ENCODE measurements at places on chromosomes 16 and 17. TPM values are rescaled to one million over a fixed set of nuclear protein-coding genes. Genes with fewer than 3 reads are reported as not detected.

DNA sequence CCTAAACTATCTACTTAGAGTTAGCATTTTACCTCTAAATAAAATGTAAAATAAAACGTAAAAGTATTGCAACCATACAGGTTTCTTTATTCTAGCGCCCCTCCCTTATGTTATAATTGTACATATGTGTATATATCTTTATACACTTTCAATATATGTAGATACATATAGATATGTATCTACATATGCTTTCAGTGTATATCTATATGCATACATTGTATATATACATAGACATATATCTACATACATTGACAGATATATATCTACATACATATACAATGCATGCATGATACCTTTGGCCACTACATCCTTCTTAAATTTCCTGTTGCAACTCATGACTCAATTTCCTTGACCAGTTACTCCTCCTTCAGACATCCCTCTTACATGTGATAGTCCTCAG, 16.7 kb downstream of the BPTF start:
- no peak for DNase-seq
- H3K27me3 ChIP-seq: no peaks in the 10 kb centered on the region
- no peaks in the 10 kb centered on the region for H3K36me3 ChIP-seq
- H3K27ac ChIP-seq: no peak overlapping the region
- no peak overlapping the region for H3K4me3 ChIP-seq
- peaks cover 32% of the 10 kb centered on the region for H3K4me1 ChIP-seq

Gene ENPP7
- not detected for total RNA-seq

Gene CSH1
- total RNA-seq: not detected

Gene CAMKK1
- 4.8 TPM for total RNA-seq

Gene PPP1R1B
- total RNA-seq: not detected

DNA sequence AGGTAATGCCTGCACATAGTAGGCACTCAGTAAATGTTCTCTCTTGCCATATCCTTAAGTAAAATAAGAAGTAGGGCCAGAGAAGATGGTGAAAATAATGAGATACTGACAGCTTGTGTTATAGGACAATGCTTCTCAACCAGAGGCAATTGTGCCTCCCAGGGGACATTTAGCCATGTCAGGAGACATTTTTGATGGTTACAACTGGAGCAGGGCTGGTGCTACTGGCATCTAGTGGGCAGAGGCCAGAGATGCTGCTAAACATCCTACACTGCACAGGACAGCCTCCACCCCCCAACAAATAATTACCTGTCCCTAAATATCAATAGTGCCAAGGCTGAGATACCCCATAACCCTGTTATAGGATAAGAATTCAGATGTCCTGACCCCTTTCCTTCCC, 1.7 kb downstream of the RAD51D start:
- H3K4me3 ChIP-seq: no peak overlapping the region
- peaks cover 2% of the 10 kb centered on the region for H3K36me3 ChIP-seq
- H3K27ac ChIP-seq: no peak overlapping the region
- peaks cover 34% of the 10 kb centered on the region for H3K4me1 ChIP-seq

GRCh38 chr17:48753794-48754499, 25.4 kb upstream of the HOXB13 start:
- no peak overlapping the region for H3K4me3 ChIP-seq
- H3K27ac ChIP-seq: no peak overlapping the region
- peaks cover 92% of the 10 kb centered on the region for H3K27me3 ChIP-seq
- H3K4me1 ChIP-seq: peaks cover 27% of the 10 kb centered on the region

DNA sequence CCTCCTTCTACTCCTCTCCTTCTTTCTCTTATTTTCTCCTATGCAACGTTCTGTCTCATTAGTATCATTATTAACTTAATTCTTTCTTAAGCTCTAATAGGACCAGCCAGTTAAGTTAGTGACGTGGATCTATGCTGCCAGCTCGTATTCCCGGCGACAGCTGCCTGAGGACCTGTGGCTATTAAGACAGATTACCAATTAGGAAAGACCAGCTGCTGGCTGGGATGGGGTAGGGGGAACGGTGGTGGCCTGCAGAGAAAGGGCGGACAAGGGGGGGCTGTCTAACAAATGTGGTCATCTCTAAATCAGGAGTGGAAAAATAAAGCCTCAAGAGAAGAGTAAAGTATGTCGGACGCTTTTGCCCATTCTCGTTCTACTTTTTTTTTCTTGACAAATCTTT, 770 bp upstream of the MYH3 start:
- H3K27ac ChIP-seq: no peak overlapping the region
- no peaks in the 10 kb centered on the region for H3K36me3 ChIP-seq
- H3K27me3 ChIP-seq: no peaks in the 10 kb centered on the region
- peaks cover 8% of the 10 kb centered on the region for H3K4me1 ChIP-seq
- DNase-seq: no peak
- H3K4me3 ChIP-seq: no peak overlapping the region

- H3K27ac ChIP-seq: no peak overlapping the region
- DNase-seq: no peak
- no peak overlapping the region for H3K4me3 ChIP-seq
- no peaks in the 10 kb centered on the region for H3K36me3 ChIP-seq
Measured at GRCh38 chr17:47997586-47997985, 26.7 kb downstream of the CDK5RAP3 start.

Gene MNT
- 111 TPM for total RNA-seq

Gene TTYH2
- 5.4 TPM for total RNA-seq

- peak overlapping the region; percentile 24 for H3K27ac ChIP-seq
- no peaks in the 10 kb centered on the region for H3K36me3 ChIP-seq
- no peaks in the 10 kb centered on the region for H3K27me3 ChIP-seq
- peak; percentile 88 for DNase-seq
- H3K4me1 ChIP-seq: peaks cover 18% of the 10 kb centered on the region
Measured at GRCh38 chr17:7989781-7990655, 12.4 kb upstream of the GUCY2D start.

DNA sequence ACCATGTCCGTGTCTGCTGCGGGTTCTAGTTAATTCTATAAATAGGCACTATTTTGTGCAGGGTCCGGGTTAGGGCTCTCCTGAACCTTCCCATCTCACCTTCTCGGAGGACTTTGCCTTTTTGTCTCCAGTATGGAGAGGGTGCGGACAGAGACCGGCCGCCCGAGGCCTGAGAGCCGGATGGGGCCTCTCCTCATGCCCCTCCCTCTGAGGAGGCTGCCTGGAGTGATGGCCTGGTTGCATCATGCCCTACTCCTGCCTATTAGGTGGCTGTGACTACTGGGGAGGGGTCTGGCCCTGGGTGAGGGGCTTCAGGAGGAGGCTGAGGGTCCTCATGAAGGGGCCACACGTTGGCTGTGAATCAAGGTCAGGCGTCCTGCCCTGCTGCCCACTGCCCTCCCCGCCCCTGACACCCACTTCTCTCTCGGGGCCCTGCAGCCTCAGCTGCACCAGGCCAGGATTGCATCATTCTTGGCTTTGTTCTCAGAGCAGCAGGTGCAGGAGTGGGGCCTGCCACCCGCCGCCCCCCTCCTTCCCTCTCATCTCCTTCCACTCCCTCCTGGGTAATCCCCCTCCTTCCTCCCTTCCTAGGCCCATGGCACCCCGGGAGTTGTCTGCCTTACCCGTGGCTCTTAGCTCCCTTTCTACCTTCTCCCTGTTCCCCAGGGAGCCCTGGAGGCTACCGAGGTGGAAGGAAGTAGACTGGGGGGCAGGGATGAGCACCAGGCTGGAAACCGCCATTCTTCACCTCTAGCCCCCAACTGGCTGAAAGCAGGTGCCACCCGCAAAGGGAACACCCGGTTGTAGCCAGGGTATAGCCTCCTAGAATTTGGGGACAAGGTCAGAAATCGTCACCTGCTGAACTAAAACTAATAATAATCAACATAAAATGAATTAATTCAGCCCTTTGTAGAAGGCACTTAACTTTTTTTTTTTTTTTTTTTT, 12.7 kb upstream of the ARHGAP23 start:
- DNase-seq: no peak
- peaks cover 28% of the 10 kb centered on the region for H3K27me3 ChIP-seq
- H3K4me3 ChIP-seq: no peak overlapping the region
- no peak overlapping the region for H3K27ac ChIP-seq
- peaks cover 17% of the 10 kb centered on the region for H3K4me1 ChIP-seq

- H3K4me3 ChIP-seq: no peak overlapping the region
- peak; percentile 13 for DNase-seq
- no peaks in the 10 kb centered on the region for H3K36me3 ChIP-seq
- no peak overlapping the region for H3K27ac ChIP-seq
- peaks cover 3% of the 10 kb centered on the region for H3K4me1 ChIP-seq
Measured at GRCh38 chr17:10226930-10227695, 28.7 kb upstream of the GAS7 start.

GRCh38 chr17:58394534-58395223, 22.7 kb downstream of the RNF43 start:
- H3K36me3 ChIP-seq: no peaks in the 10 kb centered on the region
- no peak overlapping the region for H3K4me3 ChIP-seq
- H3K4me1 ChIP-seq: no peaks in the 10 kb centered on the region
- no peaks in the 10 kb centered on the region for H3K27me3 ChIP-seq

Gene DBF4B
- 1.5 TPM for total RNA-seq

- no peak overlapping the region for H3K27ac ChIP-seq
- H3K4me3 ChIP-seq: no peak overlapping the region
- H3K36me3 ChIP-seq: no peaks in the 10 kb centered on the region
- peaks cover 44% of the 10 kb centered on the region for H3K4me1 ChIP-seq
- H3K27me3 ChIP-seq: no peaks in the 10 kb centered on the region
Measured at GRCh38 chr16:53511403-53512280, 8.6 kb upstream of the AKTIP start.

Gene PLXDC1
- total RNA-seq: 66.7 TPM

Gene ABCA3
- total RNA-seq: 7.0 TPM

DNA sequence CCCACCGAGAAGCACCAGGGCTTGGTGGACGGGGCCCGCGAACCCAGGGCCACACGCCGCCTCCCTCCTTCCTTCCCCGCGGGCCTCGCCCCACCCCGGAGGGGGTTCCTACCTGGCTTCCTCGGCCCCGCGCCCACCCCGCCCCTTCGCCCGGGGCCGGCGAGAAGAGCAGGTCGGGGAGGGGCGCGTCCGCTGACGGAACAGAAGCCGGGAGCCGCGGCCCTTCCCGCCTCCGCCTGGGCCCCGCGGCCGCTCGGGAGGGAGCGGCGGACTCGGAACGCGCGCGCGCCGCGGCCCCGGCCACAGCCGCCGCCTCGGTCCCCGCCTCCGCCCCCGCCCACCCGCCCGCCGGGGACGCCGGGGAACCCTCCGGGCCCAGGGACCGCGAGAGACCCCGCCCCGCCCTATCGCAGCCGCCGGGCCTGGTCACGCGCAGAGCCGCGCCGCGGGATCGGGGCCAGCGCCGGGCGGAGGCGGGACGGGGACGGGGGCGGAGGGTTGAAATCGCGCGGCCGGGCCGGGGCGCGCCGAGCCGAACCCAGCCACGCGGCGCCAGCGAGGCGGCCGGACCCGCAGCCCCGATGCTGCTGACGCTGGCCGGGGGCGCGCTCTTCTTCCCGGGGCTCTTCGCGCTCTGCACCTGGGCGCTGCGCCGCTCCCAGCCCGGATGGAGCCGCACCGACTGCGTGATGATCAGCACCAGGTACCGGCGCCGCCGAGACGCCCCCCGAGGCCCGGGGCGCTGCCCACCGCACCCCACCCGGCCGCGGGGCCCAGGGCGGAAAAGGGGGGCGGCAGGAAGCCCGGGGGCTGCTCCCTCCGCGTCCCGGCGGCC, at the start of gene TLCD3A:
Gene TLCD3A, plus strand, starts transcription at position 530 of the 835 bp plus-strand sequence. Its CDS starts 52 bp downstream, at position 582.
- peaks cover 13% of the 10 kb centered on the region for H3K27me3 ChIP-seq
- peak within 1 kb of the TSS; percentile 52 for H3K4me3 ChIP-seq
- H3K27ac ChIP-seq: no peak within 1 kb of the TSS

- no peak for DNase-seq
- H3K27ac ChIP-seq: no peak overlapping the region
- H3K27me3 ChIP-seq: no peaks in the 10 kb centered on the region
Measured at GRCh38 chr17:46166692-46167249, 26.5 kb downstream of the KANSL1 start.

Gene C16orf89
- total RNA-seq: not detected

GRCh38 chr17:65402513-65403496, 158.6 kb downstream of the AXIN2 start:
- H3K4me1 ChIP-seq: no peaks in the 10 kb centered on the region
- no peaks in the 10 kb centered on the region for H3K27me3 ChIP-seq
- no peaks in the 10 kb centered on the region for H3K36me3 ChIP-seq
- H3K27ac ChIP-seq: no peak overlapping the region

Gene ABCA6
- 0.25 TPM for total RNA-seq

GRCh38 chr17:30084788-30085187, 31.8 kb upstream of the NSRP1 start:
- no peaks in the 10 kb centered on the region for H3K36me3 ChIP-seq
- H3K27ac ChIP-seq: no peak overlapping the region
- H3K4me3 ChIP-seq: no peak overlapping the region

Gene CAPN15
- total RNA-seq: 35.5 TPM

GRCh38 chr17:34733333-34733732, 154.0 kb downstream of the TMEM132E start:
- no peak for DNase-seq
- H3K27me3 ChIP-seq: no peaks in the 10 kb centered on the region
- no peaks in the 10 kb centered on the region for H3K36me3 ChIP-seq
- no peak overlapping the region for H3K4me3 ChIP-seq
- no peaks in the 10 kb centered on the region for H3K4me1 ChIP-seq
- H3K27ac ChIP-seq: no peak overlapping the region

- no peaks in the 10 kb centered on the region for H3K4me1 ChIP-seq
- H3K36me3 ChIP-seq: no peaks in the 10 kb centered on the region
- no peak overlapping the region for H3K4me3 ChIP-seq
- no peak for DNase-seq
- H3K27ac ChIP-seq: no peak overlapping the region
Measured at GRCh38 chr16:86818671-86819532, 240.6 kb downstream of the FOXL1 start.

GRCh38 chr17:45580924-45581323, 90.4 kb upstream of the PLEKHM1 start:
- H3K4me3 ChIP-seq: no peak overlapping the region
- no peaks in the 10 kb centered on the region for H3K27me3 ChIP-seq
- peaks cover 59% of the 10 kb centered on the region for H3K4me1 ChIP-seq

GRCh38 chr17:77459018-77459755, 318.4 kb downstream of the SEC14L1 start:
- H3K4me3 ChIP-seq: peak overlapping the region; percentile 94
- peak overlapping the region; percentile 83 for H3K27ac ChIP-seq
- peaks cover 98% of the 10 kb centered on the region for H3K4me1 ChIP-seq
- H3K36me3 ChIP-seq: peaks cover 21% of the 10 kb centered on the region

Gene HIC1
- 2.4 TPM for total RNA-seq

- H3K36me3 ChIP-seq: peaks cover 49% of the 10 kb centered on the region
- H3K27me3 ChIP-seq: no peaks in the 10 kb centered on the region
- no peak for DNase-seq
- peaks cover 3% of the 10 kb centered on the region for H3K4me1 ChIP-seq
- H3K27ac ChIP-seq: no peak overlapping the region
Measured at GRCh38 chr16:1809281-1809801, 15.8 kb upstream of the IGFALS start.

Gene ZPBP2
- total RNA-seq: not detected

DNA sequence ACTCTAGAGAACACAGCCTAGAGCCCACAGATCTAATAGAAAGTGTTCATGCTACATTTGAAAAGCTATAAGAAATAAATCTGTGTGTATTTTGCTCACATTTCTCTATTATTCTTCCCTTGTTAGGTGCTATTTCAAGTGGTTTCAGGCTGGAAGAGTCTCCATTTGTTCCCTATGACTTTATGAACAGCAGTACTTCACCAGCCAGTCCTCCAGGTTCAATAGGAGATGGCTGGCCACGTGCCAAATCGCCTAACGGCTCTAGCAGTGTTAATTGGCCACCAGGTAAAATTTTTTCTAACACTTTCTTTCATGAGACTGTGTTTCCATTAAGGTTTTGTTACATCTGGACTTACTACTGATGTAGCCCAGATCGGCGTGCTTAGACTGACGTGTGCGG, 30.7 kb upstream of the SLC5A11 start:
- H3K4me1 ChIP-seq: no peaks in the 10 kb centered on the region
- no peak overlapping the region for H3K4me3 ChIP-seq
- H3K36me3 ChIP-seq: peaks cover 90% of the 10 kb centered on the region
- no peaks in the 10 kb centered on the region for H3K27me3 ChIP-seq
